GM04503 (cell line): ENCODE measurements at places on chromosomes 1 and 21.

- DNase-seq: no peak
Measured at GRCh38 chr1:54125386-54126070, 27.3 kb downstream of the CDCP2 start.

DNA sequence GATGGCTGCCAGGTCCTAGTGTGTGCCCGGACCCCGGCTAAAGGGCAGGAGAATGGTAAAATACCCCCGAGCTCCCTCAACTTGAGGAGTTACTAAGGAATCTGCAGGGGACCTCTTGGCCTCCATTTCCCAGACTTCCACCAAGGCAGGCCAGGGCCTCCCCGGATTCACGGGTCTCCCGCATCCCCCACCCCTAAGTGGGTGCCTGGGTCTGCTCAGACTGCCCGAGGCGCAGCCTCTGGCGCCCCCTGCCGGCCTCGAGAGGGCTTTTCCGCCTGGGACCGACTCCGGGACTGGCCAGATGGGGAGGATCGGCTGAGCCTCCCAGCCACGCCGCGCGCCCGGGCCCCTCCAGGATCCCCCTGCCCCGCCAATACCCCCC is 1.7 kb downstream of the PLEKHG5 start:
- no peak for DNase-seq

DNA sequence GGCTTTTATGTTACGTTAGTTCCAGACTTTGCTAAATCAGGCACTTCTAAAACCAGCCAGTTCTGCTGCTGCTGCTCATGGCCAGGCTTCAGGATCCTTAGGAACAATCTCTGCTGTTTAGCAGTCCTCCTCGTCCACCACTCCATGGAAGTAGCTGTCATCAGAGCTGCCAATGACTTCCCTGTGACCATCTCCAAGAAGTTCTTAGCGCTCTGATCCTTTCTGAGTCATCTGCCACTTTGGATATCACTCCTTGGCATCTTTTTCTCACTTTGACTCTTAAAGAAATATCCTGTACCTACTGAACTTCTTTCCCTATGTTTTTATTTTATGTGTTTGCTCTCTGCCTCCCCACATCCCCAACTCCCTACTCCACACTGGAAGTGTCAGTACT is 14.7 kb upstream of the IRF2BP2 start:
- no peak for DNase-seq

GRCh38 chr1:196661345-196661744 is 9.5 kb downstream of the CFH start:
- DNase-seq: no peak

- DNase-seq: no peak
Measured at GRCh38 chr1:79955966-79956365, 949.4 kb upstream of the ADGRL4 start.

DNA sequence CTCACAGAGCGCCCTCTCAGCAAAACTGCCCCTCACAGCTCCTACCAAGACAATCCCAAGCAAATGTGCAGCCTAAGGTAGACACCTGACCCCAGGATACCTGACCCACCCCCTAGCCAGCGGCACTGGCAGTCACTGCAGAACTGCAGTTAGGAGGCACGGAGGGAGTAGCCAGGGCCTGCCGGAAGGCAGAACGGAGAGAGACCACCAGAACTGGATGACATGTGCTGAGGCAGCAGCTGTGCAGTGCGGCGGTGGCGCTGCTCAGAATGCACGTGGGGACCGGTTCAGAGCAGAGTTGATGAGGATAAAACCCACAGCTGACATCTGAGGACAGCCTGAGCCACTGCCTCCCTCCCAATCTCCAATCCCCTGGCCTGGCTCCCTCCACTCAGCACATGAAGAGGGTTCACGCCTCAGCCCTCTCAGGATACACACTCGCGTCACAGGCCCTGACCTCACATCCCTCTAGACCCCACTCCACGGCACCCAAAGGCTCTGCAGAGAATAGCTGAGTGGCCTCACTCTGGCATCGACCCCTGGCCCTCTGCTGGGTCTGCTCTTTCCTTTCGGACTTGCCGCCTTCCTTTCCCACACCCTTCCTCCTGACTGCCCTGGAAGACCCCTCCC is 29.6 kb downstream of the UBE2G2 start:
- no peak for DNase-seq

DNA sequence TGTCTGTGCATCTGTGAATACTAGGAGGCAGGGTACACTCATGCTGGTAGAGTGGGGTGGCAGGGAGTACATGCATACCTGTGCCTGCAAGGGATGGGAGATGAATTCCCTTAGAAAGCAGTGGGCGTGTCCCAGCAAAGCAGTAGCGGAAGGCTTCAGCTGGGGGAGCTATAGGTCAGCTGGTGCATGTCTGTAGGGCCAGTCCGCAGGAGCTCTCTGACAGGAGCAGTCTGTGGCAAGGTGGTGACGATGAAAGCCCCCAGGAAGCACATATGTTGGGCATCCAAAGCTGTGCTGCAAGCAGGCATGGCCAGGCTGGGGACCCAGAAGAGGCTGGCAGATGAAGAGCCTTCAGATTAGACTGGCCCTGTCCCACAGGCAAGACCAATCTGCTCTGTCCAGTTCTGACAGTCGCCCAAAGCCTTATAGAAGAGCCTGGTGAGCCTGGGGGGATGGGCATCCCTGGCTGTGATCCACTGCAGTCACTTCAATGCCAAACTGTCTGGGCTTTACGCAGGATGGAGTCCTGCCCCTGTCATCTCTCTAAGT is 1.8 kb upstream of the OR2M4 start:
- DNase-seq: no peak

DNA sequence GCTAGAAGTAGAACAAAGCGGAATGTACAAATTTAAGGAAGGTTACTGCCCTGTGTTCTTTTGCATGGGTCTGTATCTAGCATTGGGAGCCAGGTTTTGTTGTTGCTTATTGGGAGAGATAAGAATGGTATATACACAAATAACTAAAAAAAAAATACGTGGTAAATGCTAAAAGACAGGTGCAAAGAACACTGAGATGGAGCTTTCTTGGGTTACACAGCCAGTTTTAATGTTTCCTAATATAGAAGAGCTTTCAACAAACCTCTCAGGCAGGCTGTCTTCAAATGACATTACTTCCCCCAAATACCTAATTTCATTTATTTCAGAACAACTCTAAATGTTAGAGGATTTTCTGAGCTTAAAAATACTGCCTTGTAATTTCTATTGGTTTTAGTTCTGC is 1.4 kb upstream of the MDM4 start:
- DNase-seq: no peak

DNA sequence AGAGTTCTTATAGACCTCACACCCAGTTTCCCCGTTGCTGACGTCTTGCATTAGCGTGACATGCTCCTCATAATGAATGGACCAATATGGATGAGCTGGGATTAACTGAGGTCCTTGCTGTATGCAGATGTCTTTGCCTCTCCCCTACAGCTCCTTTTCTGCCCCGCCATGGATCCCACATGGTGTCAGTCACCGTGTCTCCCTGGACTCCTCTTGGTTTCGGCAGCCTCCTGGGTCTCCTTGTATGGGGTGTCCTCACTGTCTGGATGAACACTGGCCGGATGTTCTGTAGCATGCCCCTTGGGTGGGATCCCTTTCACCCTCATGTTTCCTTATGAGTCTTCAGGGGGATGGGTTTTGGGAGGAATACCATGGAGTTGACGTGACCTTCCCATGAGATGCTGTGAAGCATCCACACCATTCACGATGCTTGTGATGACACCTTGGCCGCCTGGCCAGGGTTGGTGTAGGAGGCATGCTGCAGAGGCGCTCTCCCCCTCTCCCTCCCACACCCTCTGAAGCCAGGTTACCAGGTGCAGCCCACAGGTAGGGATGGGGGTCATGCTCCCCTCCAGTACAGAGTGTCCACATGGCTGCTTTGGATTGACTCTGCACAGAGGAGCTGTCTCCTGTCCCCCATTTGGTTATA is 4.4 kb downstream of the GJC2 start:
- no peak for DNase-seq

GRCh38 chr1:5662744-5663126 is 329.5 kb downstream of the NPHP4 start:
- DNase-seq: no peak

GRCh38 chr1:63833363-63834119 is 59.7 kb downstream of the ROR1 start:
- no peak for DNase-seq

DNA sequence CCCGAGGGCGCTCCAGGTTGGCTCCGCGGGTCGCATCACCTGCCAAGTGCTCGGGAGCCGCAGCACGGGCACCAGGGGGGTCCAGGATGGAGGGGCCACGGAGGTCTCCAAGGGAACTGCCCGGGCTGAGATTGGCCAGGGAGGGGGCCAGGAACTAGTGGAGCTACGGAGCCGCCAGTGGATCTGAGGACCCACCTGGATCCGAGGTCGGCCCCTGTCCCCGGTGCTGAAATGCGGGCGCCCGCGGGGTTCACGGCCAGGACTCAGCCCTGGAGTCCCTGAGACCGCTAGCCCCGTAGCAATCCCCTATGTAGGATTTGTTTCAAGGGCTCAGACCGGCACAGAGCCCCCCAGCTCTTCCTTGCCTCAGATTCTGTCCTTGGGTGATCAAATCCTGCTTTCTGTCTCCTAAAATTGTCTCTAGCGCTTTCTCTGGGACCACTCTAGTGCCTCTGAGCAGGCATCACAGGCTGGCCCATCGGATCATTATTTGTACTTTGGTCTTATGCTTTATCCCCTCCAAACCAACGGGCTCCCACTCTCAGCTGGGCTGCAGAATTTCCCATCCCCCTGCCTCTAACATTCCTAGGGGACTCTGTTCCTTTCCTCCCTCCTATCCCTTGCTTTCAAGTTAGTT is 27.3 kb downstream of the KIAA2013 start:
- no peak for DNase-seq

GRCh38 chr21:38205940-38206339 is 50.9 kb upstream of the KCNJ15 start:
- DNase-seq: no peak

DNA sequence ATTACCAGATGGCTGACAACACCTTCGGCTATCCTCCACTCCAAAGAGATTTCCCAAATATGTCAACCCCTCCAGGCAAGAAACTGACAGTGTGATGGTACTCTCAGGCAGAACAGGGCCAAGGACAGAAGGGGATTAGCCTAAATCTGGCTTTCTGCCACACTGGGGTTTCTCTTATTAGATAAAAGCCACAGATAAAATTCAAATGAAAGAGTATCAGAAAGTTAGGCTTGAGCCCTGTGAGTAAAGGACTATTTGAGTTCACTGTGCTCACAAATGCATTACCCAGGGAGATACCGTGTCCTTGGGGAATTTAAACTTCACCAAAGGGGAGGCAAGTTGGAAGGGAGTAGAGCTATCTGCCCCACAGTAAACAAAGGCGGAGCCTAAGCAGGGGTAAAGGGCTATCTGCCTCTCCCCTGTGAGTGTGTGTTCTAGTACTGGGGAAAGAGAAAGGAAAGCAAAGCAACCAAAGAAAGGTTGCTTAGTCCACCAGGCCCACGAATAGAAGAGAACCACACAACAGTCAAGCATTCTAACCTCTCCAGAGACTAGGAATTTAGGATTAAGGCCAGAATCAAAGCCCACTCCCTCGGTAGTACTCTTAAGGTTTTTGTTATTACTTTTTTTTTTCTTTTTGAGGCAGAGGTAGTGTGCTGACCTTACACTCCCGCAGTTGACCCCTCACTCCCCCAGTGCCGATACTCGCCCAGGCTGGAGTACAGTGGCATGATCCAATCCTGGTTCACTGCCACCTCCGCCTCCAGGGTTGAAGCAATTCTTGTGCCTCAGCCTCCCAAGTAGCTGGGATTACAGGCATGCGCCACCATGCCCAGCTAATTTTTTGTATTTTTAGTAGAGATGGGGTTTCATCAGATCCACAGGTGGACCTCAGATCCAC is 12.7 kb downstream of the TPM3 start:
- no peak for DNase-seq
